Activated CD4-positive, alpha-beta memory T cell treated with anti-CD3 and anti-CD28 coated beads, Interleukin-2, amount 10 ng/mL, durations not matched to agents 7 days and 5 days (primary cell): ENCODE measurements at places on chromosomes 3 and 15.

DNA sequence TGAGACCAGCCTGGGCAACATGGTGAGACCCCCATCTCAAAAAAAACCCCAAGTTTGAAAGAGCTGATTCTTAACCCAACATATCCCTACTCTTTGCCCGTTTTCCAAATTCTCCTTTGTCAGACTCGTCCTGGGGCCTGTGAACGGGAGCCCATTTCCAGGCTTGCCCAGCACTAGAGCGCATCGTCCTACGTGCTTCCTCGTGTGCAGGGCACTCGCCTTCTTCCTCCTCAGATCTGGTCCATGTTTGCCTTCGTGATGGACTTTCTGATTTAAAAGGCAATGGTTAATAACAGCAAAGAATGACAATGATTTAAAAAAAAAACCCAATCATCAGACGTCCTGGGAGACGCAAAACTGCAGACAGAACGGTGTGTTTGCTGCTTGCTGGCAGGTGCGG, 10.1 kb downstream of the MELTF start:
- DNase-seq: no peak

- no peak for DNase-seq
These were observed 268.5 kb downstream of the WNT5A start for GRCh38 chr3:55218577-55218976.

GRCh38 chr3:58628823-58629562, 37.6 kb downstream of the FAM3D start:
- no peak for DNase-seq

DNA sequence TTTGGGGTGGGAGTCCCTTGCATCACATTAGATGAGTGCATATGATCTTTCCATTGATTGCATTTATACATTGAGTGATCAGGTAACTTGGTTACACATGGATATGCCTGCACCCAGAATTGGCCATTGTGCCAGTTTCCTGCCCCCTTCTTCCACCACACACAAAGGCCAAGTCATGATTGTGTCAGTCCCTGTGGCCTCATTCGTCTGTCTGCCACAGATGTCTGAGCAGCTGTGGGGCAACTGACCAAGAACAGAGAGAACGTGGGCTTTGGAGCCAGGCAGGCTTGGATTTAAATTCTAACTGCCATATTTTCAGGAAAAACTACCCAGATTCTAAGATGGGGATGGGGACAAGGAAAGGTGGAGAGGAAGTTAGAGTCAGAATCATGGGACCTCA, 27.0 kb downstream of the CCNL1 start:
- DNase-seq: no peak

GRCh38 chr3:170081079-170081741, 43.4 kb downstream of the GPR160 start:
- DNase-seq: no peak

DNA sequence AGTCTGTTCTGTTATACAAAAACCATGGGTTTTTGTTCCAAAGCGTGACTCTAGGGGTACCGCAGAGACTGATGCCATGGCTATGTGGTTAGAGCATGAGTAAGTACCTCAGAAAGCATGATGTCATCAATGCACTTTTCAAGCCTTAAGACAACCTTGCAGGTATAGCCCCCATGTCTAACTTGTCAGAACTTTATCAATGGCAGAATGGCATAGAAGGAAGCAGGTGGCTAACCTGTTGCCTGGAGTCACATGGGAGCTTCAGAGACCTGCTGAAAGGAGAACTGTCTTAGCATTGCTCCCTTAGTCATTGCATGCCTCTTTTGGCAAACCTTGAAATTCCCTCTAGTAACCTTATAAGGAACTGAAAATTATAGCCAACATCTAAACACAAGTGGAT, 52.5 kb downstream of the EOMES start:
- no peak for DNase-seq

DNA sequence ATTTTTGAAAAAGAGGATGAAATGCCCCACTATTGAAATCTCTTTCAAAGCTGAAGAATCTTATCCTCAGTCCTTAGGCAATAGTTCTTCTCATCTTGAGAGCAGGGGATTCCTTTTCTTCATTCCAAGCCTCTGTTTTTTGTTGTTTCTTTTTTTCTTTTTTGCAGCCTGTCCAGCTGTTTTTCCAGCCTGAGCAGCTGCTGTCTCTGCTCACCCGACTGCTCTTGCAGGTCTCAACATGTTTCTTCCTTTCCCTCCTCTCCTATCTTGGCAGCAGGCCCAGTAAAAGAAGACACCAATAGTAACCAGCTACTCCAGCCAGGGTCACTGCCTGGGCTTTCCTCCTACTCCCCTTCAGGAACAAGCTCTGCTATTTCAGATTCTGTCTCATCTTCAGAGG, 23.8 kb downstream of the MEX3B start:
- no peak for DNase-seq

DNA sequence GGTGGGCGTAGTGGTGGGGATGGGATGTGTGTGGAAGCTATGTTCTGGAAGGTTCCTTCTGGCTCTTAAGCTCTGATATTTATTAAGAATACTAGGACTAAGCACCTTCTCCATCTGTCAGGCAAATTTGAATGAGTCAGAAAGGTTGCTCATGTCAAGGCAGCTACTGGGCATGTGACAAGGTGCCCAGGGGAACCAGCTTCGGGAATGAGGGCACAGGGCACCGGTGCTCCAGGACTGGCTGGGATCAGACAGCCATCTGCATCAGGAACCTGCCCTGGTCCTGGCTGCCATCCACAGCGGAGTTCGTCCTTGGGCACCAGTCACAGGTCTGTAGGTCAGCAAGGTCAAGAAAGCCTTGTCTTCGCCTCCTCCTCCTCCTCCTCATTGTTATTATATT, 32.5 kb downstream of the CA12 start:
- DNase-seq: no peak

DNA sequence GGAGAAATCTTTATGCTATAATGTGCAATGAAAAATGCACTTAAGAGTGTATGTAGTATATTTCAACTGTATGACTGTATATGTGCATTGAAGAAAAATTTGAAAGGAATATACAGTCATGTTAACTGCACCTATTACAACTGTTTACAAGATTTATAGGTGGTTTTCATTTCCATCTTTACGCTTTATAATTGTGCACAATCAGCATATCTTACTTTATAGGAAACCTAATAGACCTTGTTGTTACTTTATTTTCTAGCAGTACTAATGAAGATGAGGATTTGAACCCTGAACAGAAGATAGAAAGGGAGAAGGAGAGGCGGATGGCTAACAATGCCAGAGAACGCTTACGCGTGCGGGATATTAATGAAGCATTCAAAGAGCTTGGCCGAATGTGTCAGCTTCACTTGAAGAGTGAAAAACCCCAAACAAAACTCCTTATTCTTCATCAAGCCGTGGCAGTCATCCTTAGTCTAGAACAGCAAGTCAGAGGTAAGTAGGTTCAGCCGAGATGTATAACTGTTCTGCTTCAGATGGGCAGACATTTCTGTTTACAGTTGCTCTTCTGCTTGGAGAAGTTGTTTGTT, 103.4 kb upstream of the CGNL1 start:
- no peak for DNase-seq

DNA sequence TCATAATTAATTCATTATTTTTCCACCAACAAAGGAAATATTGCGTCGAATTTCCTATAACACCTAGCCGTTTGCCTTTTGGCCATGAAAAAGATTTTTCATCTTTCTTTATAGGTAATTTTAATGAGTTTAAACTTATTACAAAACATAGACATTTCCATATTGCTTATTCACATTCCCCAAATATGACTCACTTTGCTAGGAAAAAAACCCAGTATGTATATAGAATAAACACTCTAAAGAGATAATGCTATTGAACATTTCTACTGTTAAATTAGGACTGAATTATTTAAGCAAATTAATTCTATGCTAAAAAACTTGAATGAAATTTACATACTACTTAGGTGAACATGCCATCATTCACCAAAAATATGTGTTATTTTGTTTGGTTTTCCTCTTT, 16.2 kb downstream of the ZPLD1 start:
- no peak for DNase-seq
